ENCODE measurements at places on chromosomes 4 and X.

DNA sequence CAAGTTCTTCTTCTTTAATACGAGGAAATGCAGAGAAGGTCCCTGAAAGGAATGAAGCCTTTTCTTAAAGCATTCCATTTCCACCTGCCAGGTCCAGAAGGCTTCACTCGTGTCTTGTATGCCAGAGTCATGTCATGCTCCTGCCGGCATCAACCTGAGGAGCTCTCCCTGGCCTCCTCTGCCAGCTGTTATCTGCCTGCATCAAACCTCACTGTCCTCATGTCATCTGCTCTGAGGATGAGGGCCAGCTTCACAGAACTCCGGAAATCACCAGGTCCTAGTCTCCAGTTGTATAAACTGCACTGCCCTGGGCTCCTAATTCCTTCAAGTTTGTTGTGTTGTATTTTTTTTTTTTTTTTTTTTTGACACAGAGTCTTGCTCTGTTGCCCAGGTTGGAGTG, 20.0 kb upstream of the S100G start:
- DNase-seq, result no peak

DNA sequence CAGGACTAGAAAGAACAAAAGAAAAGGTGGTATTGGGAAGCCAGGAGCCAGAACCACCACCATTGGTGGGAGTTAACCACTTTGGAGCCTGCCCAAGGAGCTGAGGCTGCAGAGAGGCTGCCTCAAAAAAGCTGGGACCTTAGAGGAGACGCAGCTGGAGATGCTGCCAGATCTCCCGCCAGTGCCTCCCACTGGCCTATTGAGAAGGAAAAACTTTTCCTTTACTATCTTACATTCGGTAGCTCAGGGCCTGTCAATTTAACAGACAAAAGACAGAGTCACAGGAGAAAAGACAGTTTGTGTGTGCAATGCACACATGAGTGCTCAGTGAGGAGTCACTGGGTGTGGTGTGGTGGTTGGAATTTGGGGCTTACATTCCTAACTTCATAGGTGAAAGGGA, 52.4 kb upstream of the HPSE start:
- no peak for DNase-seq

DNA sequence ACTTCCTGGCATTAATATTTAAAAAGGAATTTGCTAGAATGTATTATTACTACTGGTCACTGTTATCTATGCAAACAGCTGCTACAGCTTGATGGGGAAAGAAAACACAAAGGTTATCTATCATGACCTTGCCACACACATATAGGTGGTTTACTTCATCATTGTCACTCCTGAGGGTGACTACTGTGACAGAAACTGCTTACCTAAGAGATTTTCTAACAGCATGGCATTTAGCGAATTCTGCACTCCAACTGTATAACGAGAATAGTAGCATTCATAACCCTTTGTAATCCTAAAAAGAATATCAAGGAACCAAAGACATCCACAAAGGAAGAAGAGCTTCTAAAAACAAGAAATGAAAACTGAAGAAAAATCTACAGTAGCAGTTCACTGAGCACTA, 74.6 kb upstream of the SPOCK3 start:
- DNase-seq, result no peak

DNA sequence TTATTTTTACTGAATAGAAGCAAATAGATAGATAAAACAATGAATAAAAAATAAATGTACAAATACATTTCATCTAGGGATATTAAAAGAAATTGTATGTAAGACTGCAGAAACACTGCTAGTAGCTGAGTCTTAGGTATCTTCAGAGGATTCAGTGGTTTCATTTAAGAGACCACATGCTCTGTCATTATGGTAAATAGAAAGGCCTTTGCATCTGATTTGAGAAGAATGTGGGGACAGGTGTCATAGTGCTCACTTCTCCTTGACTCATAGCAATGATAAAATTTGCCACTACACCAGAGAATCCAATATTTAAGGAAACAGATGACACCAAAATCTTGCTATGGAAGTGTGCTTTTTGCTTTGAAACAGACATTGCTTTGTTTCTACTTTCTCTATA, 59.8 kb upstream of the PPP1R2C start:
- no peak for DNase-seq

DNA sequence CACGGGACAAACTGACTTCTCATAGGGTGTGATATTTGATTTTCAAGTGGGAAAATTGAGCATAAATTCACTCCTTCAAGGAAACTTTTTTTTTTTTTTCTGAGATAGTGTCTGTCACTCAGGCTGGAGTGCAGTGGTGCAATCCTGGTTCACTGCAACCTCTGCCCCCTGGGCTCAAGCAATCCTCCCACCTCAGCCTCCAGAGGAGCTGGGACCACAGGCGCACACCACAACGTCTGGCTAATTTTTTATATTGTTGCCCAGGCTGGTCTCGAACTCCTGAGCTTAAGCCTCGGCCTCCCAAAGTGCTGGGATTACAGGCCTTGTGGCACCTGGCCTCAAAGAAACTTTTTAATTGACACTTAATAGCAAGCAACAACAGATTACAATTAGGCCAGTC, 13.8 kb downstream of the CLDN34 start:
- no peak for DNase-seq

DNA sequence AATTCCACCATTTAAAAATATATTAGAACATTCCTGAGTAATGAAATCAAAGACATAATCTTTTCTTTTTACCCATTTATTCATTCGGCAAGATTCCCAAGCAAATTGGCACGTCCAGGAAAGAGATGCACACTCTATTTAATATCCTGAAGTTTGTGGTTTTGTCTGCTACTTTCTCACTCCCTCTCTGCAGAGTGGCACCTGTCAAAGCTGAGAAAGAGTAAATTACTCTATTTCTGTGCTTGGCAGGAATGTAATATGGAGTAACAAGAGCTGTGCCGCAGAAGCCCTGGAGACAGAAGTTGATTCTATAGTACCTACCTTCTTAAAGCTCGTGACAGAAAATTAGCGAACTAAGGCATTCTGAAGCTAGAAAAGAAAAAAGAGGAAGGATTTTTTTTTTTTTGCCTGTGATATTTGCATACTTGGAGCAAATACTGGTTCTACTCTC, 5.5 kb downstream of the GSTCD start:
- no peak for DNase-seq

- DNase-seq, result no peak
Observed at GRCh38 chr4:182832352-182833120, 84.7 kb downstream of the DCTD start.

GRCh38 chrX:43706786-43707370, 50.8 kb downstream of the MAOA start:
- DNase-seq, result no peak

Data from smooth muscle cell of the brain vasculature (primary cell).